ENCODE measurements at places on chromosomes 5 and 9.
A peak's percentile ranks its signal among the peaks of the same experiment; 100 is the strongest.

DNA sequence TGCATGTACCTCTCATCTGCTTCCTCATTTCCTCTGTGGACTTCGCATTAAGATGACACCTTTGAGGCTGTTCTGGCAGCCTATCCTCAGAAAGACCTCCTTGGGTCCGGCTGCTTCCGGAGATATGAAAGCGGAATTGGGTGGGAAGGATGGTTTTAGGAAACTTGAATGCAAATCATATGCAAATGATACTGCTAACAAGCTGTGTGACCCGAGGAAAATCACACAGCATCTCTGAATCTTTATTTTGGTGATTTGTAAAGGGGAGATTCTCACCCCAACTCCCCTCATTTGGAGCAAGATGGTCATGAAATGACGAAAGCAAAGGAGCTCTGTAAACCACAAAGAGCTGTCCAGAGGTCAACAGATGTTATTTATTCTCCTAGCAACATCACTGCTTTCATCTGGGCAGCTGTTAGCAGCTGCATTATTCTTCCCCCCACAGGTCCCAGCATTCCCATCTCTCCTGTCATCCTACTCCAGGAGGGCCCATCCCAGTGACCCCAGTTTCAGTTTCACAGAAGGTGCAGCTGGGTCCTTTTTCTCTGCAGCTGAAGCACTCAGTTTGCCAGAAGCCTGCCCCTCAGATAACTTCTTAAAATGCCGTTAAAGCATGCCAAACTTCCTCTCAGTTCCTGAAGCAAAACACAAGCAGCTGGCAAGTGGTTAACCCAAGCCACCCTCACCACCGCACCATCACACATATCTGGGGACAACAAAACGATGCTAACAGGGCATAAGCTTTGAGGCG lies 269.5 kb downstream of the SEC61B start:
- no peak for DNase-seq

DNA sequence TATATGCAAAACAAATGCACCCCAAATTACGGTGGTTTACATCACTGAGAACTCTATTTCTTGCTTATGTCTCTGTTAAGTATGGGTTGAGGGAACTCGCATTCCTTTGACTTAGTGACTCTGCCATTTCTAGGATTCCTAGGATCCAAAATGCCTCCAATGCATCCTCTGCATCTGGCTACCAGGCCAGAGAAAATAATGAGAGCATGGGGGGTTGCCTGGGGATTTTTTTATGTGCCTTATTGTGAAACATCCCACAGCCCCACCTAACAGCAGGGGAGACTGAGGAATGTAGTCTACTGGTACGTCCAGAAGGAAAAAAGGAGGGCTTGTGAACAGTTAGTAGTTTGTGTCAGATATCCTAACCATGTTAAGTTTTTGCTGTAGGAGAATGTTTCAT lies 466.0 kb upstream of the ARRDC3 start:
- no peak for DNase-seq

- peak; percentile 83 for DNase-seq
Observed at GRCh38 chr5:76269932-76270610, 133.0 kb upstream of the IQGAP2 start.

DNA sequence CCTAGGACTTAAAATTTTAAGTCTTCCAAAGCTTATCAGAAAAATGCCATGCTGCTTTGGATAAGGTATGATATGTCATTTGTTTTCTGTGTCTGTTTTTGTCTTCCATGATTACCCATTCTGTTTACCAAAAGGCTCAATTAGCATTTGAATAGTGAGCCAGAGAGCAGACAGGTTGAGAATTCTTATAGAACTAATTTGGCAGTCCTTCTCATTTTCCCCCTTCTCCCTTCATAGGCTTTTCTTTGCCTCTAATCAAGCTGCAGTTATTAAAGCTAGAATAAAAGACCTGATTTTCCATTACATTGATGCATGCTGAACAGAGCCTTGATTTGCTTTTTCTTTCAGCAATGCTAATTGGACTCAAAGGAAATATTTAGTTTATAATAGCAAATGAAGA lies 993.0 kb downstream of the MAT2B start:
- DNase-seq: no peak

GRCh38 chr9:88476491-88477271 lies 58.3 kb upstream of the NXNL2 start:
- no peak for DNase-seq

GRCh38 chr5:178427576-178428197 lies 162.5 kb downstream of the COL23A1 start:
- DNase-seq: no peak

GRCh38 chr9:105834404-105834803 lies 140.1 kb downstream of the TMEM38B start:
- DNase-seq: no peak

GRCh38 chr9:34994260-34994899 lies 4.8 kb downstream of the DNAJB5 start:
- peak; percentile 66 for DNase-seq

- DNase-seq: peak; percentile 95
Observed at GRCh38 chr5:89282554-89283510, 399.8 kb upstream of the MEF2C start.

DNA sequence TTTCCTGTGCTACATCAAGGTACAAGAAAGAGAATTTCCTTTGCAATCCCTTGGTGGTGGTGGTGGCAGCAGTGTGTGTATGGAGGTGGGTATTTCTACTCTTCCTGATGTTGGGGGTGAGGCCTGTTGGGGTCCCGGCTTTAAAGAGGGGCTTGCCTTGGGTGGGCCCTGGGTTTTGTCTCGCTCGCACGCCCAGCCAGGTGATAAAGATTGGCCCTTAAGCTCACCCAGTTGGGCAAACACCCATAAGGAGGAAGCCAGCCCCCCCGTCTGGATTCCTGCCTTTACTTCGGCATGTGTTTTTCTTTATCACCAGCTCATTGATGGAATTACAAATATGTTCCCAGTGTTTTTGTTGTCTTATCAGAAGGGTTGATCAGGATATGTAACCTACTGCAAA lies 16.0 kb upstream of the SARDH start:
- DNase-seq: no peak

- DNase-seq: peak; percentile 66
Observed at GRCh38 chr9:6106711-6107339, 91.4 kb upstream of the RANBP6 start.

GRCh38 chr5:177312649-177313181 lies 1.0 kb upstream of the MXD3 start:
- DNase-seq: no peak

- no peak for DNase-seq
Observed at GRCh38 chr9:128321879-128322403, 306 bp downstream of the TRUB2 start.

DNA sequence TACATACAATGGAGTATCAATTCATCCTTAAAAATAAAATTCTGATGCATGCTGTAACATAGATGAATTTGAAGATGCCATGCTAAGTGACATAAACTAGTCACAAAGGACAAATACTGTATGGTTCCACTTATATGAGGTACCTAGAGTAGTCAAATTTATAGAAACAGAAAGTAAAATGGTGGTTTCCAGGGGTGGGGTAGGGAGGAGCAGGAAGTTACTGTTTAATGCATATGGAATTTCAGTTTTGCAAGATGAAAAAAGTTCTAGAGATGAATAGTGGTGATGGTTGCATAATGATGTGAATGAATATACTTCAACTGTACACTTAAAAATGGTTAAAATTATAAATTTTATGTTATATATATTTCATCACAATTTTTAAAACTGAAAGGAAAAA lies 57.3 kb upstream of the FNIP1 start:
- peak; percentile 75 for DNase-seq

- no peak for DNase-seq
Observed at GRCh38 chr5:61347080-61347479, 15.0 kb downstream of the ZSWIM6 start.

DNA sequence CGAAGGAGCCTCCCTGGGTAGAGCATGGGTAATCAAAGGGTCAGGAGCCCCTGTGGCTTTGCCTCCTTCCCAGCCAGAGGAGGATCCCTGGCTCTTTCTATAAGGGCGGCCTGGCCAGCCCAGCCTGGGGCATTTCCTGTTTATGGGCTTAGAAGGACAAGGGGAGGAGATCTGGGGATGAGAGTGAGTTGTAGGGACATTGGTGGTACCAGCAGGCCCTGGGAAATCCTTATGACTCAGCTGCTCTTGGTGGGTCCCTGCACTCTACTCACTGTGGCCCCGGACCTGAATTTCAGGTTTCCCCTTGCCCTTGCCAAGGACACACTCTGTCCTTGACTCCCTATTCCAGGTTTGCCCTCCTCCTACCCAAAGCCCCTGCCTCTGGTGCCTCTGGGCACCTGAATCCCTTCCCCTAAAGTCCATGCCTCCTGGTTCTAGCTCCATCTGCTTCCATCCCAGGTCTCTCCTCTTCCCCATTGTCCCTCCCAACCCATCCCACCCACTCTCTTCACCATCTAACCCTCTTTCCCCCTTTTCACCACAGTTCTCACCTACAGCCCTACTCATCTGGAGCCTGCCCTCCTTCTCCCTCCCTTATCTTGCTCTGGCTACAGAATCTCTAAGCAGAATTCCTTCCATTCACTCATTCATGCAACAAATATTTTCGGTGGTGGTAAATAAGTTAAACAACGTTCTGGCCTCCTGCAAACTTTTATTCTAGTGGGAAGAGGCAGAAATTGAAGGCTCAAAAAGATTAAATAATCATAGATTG lies 34.9 kb downstream of the PCDH1 start:
- peak; percentile 20 for DNase-seq

- DNase-seq: no peak
Observed at GRCh38 chr9:131485728-131486422, 16.8 kb upstream of the POMT1 start.

DNA sequence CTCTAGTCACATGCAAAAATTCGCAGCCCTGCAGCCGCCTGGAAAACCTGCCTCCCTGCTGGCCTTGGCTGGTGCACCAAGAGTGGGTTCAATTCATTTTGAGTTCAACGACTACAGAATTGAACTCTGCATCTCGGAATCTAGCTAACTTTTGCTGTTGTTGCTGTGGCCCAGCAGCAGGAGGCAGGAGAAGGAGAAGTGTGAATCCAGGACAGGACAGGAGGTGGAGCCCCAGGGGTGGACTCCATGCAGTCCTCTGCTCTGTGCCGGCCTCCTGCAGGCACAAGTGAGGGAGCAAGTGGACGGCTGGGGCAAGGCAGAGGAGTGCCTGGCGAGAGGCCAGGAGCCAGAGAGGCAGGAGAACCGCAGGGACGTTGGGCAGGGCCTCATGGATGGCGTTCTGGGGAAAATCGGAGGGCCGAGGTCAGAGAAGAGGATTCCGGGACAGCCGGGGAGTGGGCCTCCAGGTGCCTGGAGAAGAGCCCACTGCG lies 214.2 kb downstream of the FANCC start:
- no peak for DNase-seq

GRCh38 chr9:137429974-137430722 lies 7.0 kb downstream of the NOXA1 start:
- DNase-seq: no peak

DNA sequence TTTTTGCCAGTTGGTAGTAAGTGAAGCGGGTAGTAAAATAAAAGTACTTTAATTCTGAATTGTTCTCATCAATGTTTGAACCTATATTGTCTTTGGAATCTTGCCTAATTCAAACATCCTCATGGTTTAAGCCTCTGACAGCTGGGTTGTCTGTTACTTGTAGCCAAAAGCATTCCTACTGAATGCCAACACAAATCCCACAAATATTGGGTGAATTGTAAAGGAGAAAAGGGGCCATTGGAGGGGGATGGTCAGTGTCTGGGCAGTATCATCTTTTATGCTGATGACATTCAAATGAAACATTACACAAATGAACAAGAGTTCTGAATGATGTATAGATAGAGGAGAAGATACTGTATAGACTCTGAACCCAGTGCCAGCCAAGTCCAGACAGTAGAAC lies 309.5 kb downstream of the OSTF1 start:
- DNase-seq: no peak

DNA sequence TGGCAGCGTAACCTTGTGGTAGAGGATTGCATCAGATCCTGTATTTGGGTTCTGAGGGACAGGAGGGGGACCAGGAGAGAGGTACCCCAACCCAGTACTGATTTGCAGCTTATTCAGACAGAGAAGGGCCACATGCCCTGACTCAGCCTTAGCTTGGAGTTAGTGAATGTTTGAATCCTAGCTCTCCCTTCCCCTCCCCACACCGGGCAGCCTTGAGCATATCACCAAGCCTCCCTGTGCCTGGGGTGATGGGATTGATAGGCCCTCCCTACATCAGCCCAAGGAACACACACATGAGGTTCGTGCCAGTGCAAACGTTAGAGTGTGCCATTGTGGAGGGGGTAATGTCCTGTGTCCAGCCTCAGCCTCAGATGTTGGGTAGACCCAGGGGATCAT lies 71.9 kb downstream of the AMBP start:
- DNase-seq: no peak

DNA sequence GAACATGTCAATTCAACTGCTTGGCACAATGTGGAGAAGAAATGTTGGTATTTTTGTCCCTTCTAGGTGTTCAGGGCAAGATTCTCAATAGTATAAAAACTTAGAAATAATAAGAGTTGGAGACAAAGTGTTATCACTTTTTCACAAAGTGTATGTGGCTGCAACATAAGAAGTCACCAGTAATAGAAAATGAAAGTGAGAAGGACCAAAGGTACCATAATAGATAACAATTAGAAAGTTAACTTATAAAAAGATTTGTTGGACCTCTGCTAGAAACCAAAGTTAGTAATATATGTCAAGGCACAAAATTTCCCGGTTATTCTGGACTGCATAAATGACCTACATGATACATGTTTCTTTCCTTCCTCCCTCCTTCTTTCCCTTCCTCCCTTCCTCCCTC lies 1535.3 kb downstream of the EFNA5 start:
- DNase-seq: no peak
